ENCODE measurements at places on chromosomes 5 and 9. TPM values are rescaled to one million over a fixed set of nuclear protein-coding genes. Genes with fewer than 3 reads are reported as not detected.
A peak's percentile ranks its signal among the peaks of the same experiment; 100 is the strongest.

Gene REEP5
- 68.2 TPM for polyA plus RNA-seq

Gene MVB12B
- polyA plus RNA-seq = 14.5 TPM

Gene TAS2R1
- 0.40 TPM for polyA plus RNA-seq

Gene TEX48
- polyA plus RNA-seq = not detected

DNA sequence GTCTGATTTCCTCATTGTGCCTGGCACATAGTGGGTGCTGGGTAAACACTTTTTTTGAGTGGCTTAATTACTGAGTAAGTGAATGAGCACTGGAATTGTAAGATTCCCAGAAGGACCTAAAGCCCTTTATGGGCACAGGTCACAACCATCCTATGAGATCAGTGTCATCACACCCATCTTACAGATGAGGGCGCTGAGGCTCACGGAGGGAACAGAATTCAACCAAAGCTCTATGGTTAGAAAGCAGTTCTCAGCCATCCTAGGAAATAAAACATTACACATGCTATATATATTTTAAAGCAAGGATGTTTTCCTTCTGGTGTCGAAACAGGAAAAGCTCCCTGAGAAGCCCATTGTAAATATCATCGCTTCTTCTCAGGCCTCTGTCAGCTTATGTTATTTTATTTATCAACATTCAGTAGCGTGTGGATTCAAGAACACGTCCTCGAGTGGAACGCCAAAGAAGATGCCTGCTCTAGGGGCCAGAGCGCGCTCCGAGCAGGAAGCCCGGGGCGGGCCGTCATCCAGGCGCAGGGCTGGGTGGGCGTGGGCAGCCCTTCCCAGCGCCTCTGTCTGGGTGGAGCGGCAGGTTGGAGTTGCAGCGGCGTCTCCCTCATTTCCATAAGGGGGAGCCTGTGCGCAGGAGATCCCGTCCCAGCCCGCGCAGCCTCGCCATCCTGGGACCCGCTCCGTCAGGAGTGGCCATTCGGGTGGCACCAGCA, 155.8 kb upstream of the SMIM23 start:
- DNase-seq = peak; percentile 67

DNA sequence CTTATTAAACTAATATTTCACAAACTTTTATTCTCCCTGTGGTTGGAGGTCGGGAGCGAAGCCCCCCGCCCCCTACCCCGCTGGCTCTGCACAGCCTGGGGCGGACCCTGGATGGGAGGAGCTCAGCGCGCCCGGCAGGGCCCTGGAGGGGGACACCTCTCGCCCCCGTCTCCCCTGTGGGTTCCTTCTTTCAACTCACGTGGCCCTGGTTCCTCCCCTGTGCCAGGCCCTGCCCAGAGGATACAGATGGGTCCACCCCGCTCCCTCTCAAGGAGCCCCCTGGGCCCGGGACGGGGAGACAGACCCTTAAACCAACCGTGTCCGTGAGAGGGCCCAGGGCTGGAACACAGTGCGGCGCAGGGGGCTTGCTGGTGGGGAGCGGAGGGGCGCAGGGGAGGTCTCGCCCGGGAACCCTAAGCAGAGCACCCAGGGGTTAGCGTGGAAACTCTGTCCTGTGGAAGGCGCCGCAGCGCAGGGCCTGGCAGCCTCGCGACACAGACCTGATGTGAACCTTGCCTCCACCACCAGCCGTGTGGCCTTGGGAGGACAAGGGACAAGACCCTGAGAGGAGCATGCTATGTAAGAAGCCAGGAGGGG, 103.7 kb upstream of the MVB12B start:
- DNase-seq = no peak

DNA sequence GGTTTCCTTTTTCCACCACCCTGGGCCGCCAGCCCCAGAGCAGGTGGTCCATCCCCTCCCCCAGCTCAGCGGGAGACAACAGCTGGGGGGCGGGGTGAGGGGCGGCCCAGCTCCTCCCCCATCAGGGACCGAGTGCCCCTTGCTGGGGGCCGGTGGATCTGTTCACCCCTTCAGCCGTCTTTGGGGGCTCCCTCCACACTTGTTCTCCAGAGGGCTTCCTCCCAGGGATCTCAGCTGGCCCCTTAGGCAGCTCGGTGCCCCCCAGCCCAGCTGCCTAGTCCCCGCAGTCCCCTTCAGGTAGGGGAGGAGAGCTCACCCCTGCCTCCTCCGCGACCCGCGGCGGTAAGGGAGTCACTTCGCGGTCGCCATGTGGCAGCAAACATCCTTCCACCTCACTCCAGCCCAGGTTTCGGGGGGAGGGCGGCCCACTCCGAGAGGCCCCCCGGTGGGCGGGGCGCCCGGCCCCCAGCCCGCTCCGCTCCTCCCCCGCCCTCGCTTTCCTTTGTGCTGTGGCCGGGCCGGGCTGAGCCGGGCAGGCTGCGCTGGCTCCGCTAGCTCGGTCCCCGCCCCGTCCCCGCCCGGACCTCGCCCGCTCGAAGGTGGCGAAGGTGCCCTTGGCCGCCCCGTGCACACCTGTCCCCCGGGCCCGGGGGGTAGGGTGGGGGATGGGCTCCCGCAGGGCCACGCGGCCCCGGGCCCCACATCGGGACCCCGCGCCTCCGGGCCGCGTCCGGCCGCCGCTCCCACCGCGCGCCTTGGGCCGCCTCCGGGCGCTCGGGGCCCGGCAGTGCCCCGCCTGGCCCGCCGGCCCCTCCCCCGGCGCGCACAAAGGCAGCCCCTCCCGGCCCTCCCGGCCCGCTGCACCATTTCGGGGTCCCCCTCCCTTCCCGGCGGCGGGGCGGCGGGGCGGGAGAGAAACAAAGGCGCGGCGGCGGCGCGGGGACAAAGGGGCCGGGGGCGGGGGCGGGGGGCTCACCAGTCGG, 683 bp downstream of the DBN1 start:
- DNase-seq = no peak

DNA sequence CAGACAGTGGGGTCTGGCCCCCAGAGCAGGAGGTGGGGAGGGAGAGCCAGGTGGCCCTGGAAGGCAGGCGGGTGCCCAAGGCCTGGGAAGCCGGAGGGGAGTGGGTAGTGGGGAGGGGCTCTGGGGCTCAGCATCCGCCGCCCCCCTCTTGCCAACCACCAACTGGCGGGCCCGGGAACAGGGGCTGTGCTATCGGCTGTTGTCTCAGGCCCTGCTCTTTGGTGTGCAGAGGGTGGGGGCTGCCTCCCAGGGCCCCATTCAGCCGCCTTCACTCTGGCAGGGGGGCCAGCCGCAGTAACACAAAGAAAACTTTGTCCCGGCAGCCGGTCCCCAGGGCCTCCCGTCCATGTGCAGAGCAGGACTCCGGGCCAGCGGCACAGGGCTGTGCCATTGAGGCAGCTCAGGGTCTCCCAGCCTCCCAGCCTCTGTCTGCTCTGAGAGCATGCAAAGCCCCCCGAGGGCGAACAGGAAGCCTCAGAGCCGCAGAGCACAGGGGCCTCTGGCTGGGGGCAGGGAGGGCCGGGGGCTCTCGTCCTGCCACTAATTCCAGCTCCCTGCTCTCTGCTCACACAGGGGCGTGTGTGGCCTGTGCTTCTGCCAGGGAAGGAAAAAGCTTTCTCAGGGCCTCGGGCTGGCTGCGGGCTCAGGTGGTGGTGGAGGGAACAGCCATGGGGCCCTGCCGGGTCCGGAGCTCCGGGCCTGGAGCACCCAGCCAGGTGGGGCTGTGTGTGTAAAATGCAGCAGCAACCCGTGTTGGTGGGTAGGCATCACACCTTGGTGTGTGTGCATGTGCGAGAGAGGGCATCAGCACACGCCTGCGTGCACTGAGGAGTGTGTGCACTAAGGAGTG, 54.2 kb upstream of the NOTCH1 start:
- no peak for DNase-seq

GRCh38 chr9:16358751-16359150, 511.7 kb downstream of the BNC2 start:
- no peak for DNase-seq

DNA sequence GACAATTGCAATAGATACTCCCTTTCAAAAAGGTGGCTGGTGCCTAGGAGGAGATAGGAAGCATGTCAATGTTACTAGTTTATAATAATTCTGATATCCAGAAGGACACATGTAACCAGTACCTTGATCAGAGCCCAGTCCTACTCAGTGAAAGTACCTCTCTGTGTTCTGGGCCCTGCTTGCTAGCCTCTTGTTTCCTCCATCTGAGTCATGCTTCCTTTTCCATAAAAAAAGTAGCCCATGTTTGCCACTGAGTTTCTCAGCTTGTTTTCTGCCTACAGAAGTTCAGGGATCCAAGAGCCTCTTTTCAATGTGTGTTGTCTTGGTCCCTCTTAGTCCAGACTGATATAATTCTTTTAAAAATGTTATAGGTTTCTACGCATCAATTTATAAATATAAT, 149.0 kb downstream of the SSBP2 start:
- no peak for DNase-seq

- peak; percentile 21 for DNase-seq
Measured at GRCh38 chr9:126307322-126308061, 19.1 kb upstream of the MVB12B start.

- DNase-seq = no peak
Measured at GRCh38 chr5:168347368-168348083, 56.1 kb downstream of the WWC1 start.

- DNase-seq = no peak
Measured at GRCh38 chr5:179118756-179119414, 58.7 kb downstream of the ZNF354C start.

DNA sequence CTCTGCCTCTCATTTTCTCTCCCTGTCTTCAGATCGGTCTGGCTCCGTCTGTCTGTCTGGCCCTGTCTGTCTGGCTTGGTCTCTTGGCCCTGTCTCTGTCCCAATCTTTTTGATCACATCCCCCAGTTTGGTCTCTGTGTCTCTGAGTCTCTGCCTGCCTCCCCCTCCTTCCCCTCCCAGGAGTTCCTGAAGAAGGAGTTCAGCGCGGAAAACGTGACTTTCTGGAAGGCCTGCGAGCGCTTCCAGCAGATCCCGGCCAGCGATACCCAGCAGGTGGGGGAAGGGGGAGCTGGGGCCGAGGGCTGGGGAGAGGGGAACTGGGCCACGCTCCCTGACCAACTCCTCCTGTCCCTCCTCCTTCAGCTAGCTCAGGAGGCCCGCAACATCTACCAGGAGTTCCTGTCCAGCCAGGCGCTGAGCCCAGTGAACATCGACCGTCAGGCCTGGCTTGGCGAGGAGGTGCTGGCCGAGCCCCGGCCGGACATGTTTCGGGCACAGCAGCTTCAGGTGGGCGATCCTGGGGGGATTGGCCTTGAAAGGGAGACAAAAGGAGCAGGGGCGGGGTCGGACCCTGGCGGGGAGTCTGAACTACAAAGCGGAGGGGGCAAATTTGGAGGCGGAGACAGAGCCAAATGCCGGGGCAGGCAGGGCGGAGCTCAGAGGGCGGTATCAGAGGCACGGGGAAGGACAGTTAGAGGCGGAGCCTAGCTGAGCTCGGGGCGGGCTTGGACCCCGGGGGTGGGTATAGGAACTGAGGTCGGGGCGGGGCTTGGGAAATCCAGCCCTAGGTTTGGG, 9.0 kb downstream of the RGS14 start:
- DNase-seq = peak; percentile 91

GRCh38 chr9:4235871-4236804, 63.7 kb downstream of the GLIS3 start:
- DNase-seq = no peak

DNA sequence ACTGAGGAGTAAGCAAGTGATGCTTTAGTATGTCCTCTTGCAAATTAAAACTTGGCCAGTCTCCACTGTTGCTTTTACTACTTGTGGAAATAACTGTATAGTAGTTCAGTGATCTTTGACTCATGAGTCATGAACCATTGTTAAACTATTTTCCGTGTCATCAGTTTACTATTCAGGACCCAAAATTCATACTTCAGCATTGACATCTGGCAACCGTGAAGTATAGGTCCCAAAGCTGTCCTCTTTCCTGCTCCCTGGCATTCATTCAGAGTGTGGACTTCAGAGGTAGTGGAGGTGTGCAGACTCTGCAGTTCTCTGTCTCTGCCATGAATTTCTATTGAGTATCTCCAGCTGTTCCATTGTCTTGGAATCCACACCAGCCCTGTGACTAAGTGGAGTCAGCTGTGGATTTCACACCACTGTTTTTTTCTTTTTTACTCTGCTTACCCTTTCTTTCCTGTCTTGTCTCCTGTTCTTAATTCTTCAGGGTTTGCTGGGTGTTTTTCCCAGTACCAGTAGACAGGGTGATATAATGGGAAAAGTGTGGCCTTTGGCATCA, 7.5 kb downstream of the TDRD7 start:
- no peak for DNase-seq

- DNase-seq = peak; percentile 88
Measured at GRCh38 chr5:139637438-139638089, 10.6 kb upstream of the CXXC5 start.

- no peak for DNase-seq
Measured at GRCh38 chr5:92886751-92887150, 694.3 kb downstream of the NR2F1-AS1 start.

DNA sequence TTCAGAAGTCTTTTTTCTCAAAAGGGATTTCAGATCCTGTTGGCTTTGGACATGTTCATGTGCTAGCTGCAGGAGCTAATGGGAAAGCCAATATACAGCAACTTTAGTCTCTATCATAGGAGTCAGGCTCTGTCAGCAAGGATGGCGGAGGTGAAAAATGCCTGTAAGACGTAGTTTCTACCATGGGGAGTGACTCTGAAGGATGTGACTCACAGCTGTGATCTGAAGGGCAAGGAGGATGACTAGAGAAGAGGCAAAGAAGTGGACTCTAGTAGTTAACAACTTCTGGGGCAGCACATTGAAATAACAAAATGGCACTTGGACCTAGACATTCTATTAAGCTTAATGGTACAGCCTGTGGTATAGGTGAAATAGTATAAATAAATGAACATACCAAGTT, 3.1 kb upstream of the NDUFS4 start:
- DNase-seq = no peak

- DNase-seq = no peak
Measured at GRCh38 chr5:57955511-57955910, 472.9 kb upstream of the ACTBL2 start.

GRCh38 chr5:27568811-27569210, 530.4 kb upstream of the CDH9 start:
- no peak for DNase-seq

- DNase-seq = no peak
Measured at GRCh38 chr5:94423411-94423810, 195.0 kb downstream of the KIAA0825 start.

DNA sequence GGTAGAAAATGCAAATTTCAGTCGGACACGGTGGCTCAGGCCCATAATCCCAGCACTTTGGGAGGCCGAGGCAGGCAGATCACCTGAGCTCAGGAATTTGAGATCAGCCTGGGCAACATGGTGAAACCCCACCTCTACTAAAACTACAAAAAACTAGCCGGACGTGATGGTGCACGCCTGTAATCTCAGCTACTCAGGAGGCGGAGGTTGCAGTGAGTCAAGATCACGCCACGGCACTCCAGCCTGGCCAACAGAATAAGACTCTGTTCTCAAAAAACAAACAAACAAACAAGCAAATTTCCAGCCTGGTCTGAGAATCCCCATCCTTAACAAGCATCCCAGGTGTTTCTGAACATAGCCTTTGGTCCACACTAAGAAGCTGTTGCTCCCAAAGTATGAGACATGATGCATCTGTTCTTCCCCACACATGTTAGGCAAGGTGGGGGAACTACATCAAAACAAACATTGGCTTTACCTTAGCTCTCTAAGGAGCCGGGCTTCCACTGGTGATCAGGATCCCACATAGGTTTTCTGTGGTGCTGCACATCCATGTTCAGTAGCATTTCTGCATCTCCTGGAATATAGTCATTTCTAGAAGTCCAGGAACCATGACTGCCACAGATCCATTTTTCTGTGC, 92.5 kb upstream of the DMRT1 start:
- no peak for DNase-seq

GRCh38 chr5:160327818-160328217, 15.5 kb upstream of the CCNJL start:
- DNase-seq = no peak

GRCh38 chr9:78677326-78677725, 380.4 kb downstream of the PSAT1 start:
- DNase-seq = no peak

GRCh38 chr9:73074176-73074708, 77.4 kb upstream of the ANXA1 start:
- no peak for DNase-seq

GRCh38 chr5:100855295-100855694, 47.8 kb downstream of the ST8SIA4 start:
- no peak for DNase-seq
